ENCODE measurements at places on chromosomes 11 and 22.

DNA sequence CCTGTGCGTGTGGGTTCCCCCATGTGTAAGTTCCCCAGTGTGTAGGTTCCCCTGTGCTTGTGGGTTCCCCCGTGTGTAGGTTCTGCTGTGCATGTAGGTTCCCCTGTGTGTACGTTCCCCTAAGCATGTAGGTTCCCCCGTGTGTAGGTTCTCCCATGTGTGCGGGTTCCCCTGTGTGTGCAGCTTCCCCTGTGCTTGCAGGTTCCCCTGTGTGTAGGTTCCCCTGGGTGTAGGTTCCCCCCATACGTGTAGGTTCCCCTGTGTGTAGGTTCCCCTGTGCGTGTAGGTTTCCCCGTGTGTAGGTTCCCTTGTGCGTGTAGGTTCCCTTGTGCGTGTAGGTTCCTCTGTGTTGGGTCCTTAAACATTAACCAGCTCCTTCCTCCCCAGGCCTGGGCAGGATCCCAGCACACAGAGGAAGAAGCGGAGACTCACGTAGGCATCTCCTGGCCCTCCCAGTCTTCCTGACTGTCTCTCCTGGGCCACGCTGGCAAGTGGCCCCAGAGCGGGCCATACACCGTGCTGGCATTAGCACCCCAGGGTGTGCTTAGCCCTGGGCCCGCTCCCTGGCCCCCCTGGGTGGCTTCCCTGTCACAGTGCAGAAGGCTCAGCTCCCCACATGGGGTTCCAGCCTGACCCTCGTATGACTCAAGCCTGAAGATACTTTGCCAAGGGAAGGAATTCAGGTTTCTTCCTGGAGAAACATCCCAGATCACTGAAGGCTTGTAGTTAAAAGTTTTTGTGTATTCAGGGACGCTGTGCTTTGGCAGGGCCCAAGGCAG is 2.8 kb upstream of the GRAMD4 start:
- DNase-seq, result no peak

GRCh38 chr11:120633616-120634393 is 122.3 kb downstream of the GRIK4 start:
- DNase-seq, result no peak

GRCh38 chr22:22203048-22203971 is 41.3 kb upstream of the VPREB1 start:
- DNase-seq, result no peak

GRCh38 chr11:128694618-128695481 is 978 bp downstream of the FLI1 start:
- DNase-seq, result no peak

GRCh38 chr11:28296426-28296825 is 188.2 kb downstream of the METTL15 start:
- no peak for DNase-seq

- no peak for DNase-seq
Measured at GRCh38 chr11:17406082-17406817, 17.8 kb upstream of the KCNJ11 start.

DNA sequence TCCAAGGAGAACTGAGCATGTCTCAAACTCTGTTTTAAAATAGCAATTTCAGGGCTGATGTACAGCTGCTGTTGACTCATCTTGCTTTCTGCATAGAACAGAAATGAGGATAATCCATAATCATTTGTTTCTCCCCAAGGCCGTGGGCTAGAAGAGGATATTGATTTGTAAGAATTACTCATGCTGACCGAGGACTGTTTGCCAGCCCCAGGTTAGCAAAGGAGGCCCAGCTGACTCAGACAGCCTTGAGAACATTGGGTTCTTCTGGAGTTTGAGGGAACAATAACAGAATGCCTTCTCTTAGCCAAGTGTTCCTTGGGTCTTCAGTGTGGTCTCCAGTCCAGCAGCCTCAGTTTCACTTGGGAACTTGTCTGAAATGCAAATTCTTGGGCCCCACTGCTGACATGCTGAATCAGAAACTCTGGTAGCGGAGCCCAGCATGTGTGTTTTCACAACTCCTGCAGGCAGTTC is 92.0 kb downstream of the ZC3H12C start:
- DNase-seq, result no peak

DNA sequence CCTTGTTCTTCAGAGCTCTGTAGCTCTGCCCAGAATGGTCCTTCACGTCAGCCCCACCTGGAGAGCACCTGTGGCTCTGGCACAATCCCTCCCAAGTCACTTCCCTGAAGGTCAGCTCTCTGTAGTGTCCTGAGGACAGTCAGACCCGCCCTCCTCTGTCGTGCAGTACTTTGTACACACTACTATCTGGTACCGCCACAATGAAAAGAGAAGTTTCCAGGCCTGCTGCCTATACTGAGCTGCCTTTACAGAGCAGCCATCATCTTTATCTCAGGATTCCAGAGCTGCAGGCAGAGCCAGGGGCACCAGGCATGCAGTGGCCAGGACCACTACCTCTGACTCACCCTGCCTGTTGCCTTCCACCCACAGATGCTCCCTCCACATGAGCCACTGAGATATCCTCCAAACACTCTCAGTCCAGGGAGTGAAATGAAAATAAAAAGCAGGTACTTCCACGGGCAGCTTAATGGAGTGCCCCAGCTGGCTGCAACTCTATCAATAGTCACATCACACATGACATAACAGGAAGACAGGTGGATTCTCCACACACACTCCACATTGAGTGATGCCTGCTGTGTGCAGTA is 7.3 kb downstream of the PACSIN2 start:
- DNase-seq, result no peak

GRCh38 chr11:126477535-126478305 is 122.2 kb downstream of the ST3GAL4 start:
- no peak for DNase-seq

DNA sequence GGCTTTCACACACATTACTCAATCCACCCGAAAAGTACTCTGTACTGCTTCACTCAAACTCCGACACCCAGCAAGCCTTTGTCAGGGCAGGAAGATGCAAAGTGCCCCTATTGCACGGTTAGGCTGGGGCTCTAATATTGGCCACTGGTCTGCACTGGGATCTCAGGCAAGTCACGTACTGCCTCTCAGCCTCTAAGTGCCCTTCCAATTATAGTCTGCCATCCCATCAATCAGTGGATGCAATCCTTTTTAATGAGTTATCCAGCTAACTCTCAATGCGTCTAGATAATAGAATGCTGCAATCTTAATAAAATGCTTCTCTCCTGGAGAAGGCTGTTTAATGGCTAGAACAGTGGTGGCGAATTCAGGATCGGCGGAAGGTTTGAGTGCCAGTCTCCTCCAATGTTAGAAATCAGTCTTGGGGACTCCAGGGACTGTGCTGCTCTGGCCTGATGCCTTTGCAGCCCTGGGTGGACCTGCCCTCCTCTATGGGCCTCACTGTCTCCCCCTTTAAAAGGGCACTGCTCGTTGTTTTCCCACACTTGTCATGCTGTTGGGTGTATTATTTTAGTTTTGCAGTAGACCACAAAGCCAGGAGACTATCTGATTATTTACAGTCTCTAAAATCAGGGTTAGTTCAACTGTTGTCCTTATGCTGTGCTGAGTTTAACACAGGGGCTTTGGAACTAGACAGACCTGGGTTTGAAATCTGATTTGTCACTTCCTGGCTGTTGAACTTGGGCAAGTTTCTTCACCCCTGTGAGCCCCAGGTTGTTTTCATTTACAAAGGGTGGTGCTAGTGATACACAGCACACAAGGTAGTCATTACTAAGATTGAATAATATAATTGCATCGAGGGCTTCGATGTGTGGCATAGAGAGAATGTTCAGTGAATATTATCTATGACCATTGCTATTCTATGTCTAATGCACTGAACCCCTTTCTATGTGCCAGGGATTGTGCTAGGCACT is 36.7 kb downstream of the CLMP start:
- DNase-seq, result no peak

GRCh38 chr11:121575250-121575962 is 122.6 kb upstream of the SORL1-AS1 start:
- no peak for DNase-seq

DNA sequence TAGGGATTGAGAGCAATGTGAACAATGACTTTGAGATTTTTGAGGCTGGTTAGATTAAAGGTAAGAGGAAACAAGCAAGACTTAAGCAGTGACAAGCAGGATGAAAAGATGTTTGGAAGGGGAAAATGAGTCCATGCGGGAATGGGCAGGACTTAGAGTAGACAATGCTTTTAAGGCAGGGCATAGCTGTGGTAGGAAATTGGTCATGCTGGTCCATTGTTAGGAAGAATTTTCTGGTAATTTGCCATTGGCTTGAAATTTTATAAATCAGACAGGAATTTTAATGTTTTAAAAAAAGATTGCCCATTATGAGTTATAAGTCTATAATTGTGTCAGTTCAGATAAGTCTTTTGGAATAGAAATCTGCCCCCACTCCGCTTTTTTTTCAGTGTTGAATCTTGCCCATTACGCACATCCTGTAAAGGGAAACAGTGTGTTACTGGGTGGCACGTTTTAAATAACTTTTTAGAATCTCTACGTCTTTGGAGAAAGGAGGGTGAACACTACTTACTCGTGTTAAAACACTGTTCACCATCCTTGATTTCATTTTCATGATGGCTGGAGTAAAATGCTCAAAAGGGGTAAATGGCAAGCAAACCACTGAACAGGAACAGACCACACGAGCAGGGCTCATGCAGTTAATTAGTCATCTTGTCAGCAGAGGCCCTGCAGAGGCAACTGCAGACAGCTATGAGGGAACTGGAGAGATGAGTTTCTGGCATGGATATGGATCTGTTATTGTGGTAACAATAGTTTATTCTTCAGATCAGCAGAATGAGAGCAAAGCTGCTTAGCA is 25.0 kb downstream of the SWAP70 start:
- DNase-seq, result no peak

- DNase-seq, result no peak
Measured at GRCh38 chr11:78577495-78577894, 2.8 kb upstream of the NARS2 start.

DNA sequence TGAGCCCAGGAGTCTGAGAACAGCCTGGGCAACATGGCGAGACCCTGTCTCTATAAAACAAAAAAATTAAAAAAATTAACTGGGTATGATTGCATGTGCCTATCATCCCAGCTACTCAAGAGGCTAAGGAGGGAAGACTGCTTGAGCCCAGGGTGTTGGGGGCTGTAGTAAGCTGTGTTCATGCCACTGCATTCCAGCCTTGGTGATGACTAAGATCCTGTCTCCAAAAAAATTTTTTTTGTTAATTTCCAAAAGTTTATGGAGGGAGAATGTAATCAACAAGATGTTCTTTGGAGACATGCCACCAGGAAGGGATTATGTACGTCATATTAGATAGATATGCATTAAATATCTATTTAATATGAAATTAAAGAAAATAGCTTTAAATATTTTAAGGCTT is 267.5 kb downstream of the SBF2 start:
- DNase-seq, result no peak

DNA sequence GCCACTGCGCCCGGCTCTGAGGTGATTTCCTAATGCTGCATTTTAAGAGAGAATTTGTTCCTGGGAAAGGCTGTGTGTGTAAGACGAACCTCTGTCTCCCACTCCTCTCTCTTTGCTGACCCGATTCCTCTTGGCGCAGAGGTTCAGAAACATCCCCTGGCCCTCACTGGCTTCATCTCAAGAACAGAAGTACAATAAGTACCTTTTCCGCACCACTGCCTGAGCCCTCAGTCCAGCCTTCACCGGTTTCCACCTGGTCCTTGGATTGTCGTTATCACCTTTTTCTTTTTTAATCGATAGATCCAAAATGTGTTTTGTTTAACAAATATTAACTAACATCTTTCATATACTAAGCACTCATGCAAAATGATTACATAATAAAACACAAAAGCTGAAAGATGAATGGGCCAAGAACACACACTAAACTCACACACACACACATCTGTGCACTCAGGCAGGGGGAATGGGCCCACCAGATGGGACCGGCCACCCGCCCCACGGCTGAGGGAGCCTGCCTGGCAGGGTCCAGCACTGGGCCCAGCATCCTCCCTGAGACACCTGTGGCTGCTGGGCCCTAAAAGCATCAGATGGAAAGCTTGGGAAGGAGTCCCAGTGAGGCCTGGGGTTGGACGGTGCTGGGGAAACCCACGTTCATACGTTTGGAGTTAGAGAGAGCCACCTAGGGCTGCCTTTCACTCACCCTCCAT is 50.4 kb upstream of the A4GALT start:
- DNase-seq, result no peak

DNA sequence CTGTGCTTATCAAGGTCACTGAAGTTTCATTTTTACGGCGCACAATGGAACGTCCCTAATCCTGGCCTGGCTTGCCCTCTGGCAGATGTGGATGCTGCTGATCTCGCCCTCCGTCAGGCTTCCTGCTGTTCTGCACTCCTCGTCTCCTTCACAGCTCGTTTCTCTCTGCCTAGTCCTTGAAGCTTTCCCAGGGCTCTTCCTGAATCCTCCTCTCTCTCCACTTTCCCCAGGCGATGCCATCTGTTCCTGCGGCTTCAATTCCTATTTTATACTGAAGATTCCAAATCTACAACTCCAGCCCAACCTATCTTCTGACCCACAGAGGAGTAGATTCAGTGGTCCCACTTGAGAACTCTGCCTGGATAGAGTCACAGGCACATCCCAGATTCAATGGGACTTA is 14.2 kb downstream of the SLC22A8 start:
- DNase-seq, result no peak

GRCh38 chr11:39011797-39012196 is 2413.8 kb upstream of the RAG2 start:
- no peak for DNase-seq

DNA sequence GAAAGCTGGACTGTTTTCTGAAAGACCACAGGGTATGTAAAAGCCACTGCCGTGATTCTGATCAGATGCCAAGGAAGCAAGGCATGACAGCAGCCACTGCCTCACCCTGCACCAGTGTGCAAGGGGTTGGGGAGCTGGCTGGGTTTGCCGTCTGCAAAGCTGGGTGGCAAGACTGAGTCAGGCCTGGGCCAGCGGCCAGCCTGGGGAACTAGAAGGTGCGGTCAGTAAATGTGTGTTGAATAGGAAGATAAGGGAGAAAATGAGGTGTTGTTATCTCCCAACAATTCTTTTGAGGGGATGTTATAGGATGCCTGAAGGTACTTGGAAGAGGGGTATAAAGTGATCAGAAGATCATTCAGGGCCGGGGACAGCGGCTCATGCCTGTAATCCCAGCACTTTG is 8.0 kb downstream of the VSTM5 start:
- DNase-seq, result no peak

DNA sequence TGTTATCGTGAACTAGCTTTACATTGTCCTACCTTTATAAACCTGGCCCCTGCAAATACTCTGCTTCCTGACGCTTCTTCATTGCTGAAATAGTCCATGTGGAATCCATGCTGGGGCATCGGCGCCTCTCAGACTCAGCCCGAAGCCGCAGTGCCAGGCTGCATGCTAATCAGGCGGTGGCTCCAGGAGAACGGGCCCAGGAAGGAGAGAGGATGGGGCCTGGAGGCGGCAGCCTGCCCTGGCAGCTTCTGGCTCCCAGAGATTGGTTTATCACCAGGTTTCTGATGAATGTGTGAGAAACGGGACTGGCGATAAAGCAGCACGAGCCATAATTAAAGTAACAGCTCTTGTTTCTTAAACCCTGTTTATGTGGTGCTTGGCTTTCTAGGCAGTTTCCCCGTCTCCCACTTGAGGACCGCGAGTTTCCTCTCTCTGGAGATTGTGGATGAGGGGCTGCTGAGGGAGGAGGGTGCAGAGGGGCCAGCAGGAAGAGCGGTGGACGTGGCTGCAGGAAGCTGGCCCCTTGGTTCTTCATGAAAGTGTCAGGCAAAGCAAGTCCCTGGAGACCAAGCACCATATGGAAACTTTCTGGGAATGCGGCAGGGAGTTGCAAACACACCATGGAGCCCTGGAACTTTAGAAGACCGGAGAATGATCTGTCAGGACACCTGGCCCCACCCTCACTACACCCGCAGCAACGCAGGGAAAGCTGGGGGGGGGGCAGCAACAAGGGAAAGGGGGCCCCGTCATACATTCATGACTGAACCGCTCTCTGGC is 93.4 kb downstream of the NTM start:
- no peak for DNase-seq

- DNase-seq, result no peak
Measured at GRCh38 chr22:22386602-22387385, 121.7 kb downstream of the ZNF280B start.

Data from T-helper 22 cell (primary cell).